Activated T-cell treated with anti-CD3 and anti-CD28 coated beads for 24 hours (primary cell): ENCODE measurements at places on chromosomes 3 and 15.

DNA sequence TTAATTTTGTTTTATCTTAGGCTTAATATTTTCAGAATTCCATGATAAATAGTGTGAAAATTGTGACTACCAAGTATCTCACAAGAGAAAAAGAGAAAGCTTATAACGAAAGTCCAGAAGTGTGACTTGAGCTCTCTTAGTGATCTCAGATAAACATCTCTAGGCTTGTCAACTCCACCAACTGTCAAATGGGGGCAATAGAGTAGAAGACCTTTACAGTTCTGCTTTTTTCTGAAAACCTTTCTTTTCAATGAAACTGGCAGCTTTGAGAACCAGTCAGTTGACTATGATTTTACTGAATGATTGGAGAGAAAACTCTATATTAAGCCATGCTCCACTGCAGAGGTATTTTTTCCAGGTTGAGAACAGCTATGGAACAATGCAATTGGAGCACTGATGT, 119.2 kb upstream of the TP63 start:
- no peak for DNase-seq

- no peak for DNase-seq
Observed at GRCh38 chr3:172305552-172305951, 142.7 kb downstream of the GHSR start.

DNA sequence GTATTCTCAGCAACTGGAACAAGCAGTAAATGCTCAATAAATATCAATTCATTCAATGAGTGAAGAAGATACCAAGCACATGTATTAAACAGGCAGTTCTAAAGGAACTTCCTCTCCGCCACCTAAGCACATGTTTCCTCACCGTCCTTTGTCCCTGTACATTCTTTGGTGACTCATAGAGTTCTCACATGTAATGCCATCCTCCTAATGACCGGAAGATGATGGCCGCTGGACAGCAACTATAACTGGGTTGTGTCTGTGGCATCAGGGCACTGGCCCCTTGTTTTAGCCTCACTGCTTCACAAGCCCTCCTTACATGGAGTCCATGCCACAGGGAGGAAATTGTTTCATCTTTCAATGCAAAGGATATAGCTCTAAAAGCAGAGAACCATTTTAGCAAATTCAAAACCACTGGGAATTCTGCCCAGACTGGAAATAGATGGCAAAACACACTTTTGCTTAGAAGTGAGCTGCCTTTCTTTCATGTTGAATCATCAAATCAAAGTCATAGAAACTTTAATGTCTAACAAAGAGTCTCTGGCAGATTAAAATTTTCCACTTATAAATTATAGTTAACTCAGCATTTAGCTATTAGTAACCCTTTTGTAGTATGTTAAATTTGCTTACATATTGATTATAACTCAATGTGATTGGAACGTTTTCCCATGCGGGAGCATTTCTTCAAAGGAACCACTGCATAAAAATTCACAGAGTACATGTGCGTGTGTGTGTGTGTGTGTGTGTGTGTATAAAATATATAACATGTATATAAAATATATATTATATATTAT, 74.1 kb downstream of the GAP43 start:
- DNase-seq, result no peak

- no peak for DNase-seq
Observed at GRCh38 chr3:73808862-73809509, 184.2 kb upstream of the PDZRN3 start.

DNA sequence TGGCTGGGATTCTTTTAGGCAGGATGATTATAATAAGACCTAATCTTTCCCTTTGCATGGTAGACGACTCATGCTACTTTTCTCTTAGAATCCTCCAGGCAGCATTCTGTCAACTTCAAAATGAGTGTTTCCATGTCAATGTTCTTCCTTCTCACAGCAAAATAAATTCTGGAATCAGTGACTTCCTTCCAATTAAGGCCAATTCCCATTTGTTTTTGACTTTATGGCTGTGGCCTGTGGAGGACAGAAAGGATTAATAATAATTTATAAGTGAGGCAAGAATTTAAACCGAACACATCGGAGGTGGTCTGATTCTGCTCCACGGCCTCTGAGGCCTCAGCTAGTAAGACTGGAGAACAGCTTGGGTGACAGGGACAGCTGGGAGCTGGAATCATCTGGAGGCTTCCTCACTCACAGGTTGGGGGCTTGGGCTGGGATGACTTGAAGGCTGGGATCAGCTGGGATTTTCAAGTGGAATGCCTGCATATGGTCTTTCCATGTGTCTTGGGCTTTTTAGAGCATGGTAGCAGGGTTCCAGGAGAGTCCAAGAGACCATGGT, 241.8 kb upstream of the MCTP2 start:
- no peak for DNase-seq

DNA sequence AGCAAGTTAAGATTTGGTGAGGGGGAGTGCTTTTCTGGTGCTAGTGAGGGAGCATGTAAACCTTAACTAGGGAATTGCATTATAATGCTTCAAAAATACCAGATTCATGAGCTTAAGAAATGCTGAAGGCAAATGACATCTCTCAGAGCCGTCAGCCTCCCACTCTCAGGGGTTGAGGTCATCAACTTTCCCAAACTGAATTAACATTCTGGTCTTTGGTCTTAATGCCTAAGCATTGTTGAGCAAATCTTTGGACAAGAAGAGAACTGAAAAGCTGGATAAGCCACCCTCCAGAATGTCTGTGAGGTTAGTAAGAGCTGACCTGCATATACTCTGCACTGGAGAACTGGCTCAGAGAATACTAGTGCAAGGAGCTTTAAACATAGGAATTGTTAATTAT, 124.9 kb upstream of the GAP43 start:
- no peak for DNase-seq

DNA sequence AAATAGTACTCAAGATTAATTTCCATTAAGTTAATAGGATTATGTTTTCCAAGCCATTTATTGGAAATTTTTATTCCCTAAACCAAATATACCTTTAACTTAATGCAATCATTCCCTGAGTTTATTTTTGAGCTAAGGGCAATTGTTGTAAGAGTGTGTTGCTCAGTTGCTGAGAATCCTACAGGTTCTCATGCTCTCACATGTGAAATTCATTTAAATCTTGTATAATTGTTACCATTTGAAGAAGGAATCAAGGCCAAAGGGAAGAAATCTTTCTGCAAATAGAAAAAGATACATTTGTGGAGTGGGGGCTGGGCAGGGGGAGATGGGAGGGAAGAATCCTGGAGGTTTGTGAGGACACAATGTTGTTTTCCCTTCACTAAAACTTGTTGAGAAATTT, 202.7 kb upstream of the STRIT1 start:
- DNase-seq, result no peak

GRCh38 chr3:53833053-53833645, 13.1 kb downstream of the CHDH start:
- DNase-seq, result no peak

DNA sequence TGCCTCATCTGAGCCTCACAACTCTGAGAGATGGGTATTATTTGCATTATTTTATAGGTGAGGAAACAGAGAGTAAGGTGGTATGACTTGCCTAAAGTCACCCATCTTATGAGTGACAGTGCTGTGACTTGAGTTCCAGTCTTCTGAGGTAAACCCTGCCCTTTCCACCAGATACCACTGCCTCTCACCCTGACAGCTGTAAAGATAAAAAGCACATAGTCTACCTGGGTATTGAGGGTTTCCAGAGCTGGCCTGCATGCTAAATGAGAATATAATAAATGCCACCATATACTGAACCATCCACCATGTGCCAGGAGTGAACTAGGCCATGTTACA, 25.6 kb downstream of the RASGRP1 start:
- no peak for DNase-seq

- no peak for DNase-seq
Observed at GRCh38 chr3:172515130-172515918, 7.9 kb downstream of the TNFSF10 start.

GRCh38 chr3:107373896-107374295, 3.3 kb upstream of the CCDC54 start:
- DNase-seq, result no peak

DNA sequence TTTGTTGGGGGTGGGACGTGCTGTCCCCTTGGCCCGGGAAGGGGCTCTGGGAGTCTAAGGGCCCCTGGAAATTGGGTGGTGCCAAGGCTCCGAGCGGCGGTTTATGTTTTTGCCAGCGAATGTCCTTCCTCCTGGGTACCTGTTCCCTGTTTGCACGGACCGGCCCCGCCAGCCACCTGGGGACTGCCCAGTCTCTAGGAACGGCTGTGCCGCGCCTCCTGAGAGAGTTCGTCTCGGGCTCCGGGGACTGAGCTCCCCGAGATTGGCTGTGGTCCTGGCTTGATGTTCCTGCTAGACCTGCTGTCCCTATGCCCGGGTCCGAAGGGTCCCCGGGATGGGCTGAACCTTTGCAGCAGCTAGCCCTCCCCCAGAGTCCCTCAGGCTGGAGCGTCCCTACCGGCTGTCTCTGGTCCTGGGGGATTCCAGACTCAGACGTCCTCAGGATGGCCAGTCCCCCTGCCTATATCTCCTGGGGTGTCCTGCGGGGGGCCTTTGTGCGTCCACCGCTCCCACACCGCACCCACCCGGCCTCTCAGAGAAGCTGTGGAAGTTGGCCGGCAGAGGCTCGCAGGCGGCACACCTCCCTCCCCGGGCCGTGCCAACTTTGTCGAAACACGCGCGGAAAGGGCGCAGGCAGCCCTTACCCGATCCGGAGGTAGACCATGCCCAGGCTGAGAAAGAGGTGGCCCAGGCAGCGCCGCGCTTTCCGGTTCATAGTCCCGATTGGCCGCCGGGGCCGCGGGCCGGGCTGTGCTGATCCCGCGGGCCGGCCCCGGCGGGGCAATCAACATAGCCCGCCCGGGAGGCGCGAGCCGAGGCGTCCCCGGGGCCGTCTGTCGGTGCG, 547 bp downstream of the WNT7A start:
- no peak for DNase-seq

DNA sequence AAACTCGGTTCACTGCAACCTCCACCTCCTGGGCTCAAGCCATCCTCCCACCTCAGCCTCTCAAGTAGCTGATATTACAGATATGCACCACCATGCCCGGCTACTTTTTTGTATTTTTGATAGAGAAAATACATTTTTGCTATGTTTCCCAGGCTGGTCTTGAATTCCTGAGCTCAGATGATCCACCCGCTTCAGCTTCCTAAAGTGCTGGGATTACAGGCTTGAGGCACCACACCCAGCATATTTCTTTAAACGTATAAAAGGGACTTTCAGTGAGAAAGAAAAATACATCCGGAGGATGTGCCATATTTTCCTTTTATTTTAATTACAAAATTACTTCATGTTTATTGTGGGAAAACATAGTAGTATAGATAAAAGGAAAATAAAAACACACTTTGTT, 55.2 kb downstream of the RPL39L start:
- no peak for DNase-seq

DNA sequence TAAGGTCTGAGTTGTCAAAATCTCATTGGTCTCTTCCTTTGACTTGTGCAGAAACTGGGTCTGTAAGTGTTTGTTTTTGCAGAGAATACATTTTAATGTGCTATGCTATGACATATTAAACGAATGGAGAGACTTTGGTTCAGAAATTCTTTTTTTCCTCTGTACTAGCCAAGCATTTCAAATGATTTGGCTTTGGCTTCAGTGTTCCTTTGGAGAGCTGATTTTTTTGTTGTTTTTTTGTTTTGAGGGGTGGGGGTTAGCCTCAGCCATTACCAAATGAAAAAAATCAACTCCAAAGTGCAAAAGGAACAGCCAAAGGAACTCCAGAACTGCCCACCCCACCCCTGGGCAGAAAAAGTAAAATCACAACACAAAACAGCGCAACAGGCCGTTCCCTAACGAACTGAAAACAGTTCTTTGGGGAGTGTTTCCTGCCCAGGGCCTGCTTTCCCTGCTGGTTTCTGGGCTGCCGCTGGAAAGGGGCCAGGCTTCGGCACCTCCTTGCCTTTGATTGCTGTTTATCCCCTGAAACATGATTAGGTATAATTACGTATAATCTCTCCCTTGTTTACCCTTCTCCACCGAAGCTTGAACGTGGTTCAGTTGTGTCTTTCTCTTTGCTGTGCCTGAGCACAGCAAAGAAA, 57.6 kb upstream of the NEO1 start:
- no peak for DNase-seq

DNA sequence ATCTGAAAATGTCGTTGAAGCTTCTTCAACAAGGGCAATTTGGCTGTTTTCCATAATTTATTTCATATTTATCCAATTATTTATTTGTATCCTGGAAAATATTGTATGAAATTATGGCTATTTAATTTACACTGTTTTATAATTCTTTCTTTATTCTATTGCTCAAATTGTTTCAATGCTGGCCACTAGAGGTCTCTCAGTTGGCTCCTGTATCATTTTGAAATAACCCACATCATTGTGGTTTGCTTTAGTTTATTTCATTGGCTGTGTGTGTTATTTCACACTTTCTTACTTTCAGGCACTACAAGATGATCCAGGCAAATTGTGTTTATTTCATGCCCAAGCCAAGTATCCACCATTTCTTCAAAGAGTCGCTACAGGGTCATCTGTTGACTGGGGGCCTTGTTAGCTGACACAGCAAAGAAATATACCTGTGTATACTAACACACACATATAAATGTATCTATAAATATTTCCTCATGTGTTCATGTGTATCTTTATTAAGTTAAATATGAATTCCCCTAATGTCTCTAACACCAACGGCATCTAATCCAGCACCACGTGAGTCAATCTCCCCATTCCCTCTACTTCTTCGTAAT, 86.2 kb downstream of the NPAP1 start:
- DNase-seq, result no peak

GRCh38 chr15:60591496-60592370, 112.8 kb upstream of the ICE2 start:
- no peak for DNase-seq

- DNase-seq, result no peak
Observed at GRCh38 chr15:99321468-99321867, 70.2 kb downstream of the LRRC28 start.

DNA sequence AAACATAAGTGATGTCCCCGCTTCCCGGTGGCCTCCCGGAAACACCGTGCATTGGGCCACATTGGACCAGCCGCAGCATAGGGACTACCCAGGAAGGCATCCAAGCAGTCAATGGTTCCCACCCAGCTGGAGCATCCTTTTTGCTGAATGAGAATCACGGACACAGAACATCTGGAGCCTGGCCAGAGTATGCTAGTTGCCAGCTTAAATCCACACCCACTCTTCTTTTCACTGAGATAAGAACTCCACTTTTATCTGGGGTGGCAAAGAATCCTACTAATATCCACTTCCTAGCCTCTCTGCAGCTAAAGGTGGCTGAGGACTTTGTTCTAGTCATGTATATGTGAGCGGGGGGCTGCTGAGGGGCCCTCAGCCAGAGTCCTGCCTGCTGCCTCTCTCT, 95.2 kb upstream of the PLXNA1 start:
- DNase-seq, result no peak

GRCh38 chr15:41568350-41569017, 9.5 kb downstream of the TYRO3 start:
- no peak for DNase-seq

- no peak for DNase-seq
Observed at GRCh38 chr3:51384055-51384725, 901 bp upstream of the MANF start.

DNA sequence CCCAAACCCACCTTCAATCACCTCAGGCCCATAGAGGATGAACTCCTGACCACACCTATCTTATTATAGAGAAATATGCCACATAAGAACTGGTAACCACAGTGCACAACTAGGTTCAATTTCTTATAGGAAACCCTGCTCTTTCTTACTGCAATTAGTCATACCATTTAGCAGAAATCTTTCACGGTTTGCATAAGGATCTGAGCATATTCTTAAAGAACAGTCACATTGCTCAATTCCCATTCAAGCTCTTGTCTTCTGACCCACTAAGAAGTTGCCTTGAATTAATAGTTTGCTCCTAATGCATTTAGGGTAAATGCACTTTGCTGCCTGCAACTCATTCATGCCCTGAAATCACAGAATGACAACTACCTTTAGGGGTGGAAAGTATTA, 9.2 kb downstream of the ERC2 start:
- DNase-seq, result no peak

GRCh38 chr3:20064796-20065564, 24.7 kb downstream of the KAT2B start:
- no peak for DNase-seq
